ENCODE measurements at places on chromosomes 2 and 18.

- no peak for DNase-seq
Observed at GRCh38 chr2:42118754-42119569, 50.2 kb upstream of the EML4 start.

GRCh38 chr2:185978634-185979407, 240.2 kb downstream of the FSIP2 start:
- DNase-seq, result no peak

DNA sequence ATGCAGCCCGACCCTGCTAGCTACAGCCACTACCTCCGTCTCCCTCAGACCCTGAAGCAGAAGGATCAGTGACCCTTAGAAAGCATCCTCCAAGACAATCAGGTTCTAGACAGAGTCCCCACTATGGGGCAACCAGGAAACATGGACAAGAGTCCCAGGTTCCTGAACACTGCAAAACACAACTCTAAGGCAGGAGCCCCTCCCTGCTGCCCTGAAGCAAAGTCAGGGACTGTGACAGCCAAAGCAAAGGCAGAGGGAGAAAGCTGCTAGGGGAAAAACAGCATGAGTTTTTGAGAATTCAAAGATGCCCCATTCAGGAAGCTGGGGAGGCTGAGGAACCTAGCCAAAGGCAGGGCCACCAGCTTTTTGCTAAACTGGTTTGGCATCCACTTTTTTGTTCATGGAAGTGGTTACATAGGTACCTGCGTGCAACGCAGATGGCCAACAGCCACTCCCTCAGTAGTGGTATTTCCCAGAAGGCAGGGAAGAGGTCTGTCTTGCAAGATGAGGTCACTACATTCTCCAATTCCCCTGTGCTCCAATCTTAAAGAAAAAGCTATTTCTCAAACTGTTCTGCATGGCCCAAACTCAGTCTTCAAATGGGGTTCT, 33.2 kb downstream of the MYO5B start:
- DNase-seq, result no peak

DNA sequence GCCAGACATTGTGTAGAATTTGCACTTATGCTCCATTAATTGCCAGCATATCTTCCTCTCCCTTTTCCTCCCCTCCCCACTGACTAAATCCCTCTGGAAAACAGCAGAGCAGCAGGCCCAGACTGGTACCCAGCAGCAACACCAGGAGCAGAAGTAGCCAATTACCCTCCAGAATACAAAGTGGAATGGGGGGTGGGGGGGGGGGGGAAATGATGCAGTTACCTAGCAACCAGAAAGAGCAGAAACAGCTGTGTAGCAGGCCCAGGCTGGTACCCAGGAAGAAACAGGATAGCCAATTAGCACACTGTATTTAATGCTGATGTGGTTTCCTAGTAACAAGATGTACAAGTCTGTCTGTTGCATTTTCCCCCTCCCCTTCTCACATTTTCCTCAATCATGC, 52.3 kb downstream of the KLF7 start:
- no peak for DNase-seq

DNA sequence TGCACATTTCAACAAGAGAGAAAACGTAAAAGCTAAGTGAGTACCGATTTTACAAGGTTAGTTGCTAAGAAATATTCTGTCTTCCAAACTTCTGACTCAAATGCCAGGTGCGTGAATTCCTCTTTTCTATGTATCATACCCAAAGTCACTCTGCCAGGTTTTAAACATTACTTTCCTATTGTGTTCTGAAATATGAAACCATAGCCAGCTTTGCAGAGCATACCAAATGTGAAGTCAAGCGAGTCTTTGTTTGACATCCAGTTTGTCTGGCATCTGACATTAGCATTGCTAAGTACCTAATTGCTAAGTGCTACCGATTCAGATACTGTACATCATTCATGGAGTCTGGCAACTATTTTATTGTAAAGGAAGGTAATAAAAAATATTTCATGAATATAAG, 321.9 kb upstream of the GALNT5 start:
- no peak for DNase-seq

DNA sequence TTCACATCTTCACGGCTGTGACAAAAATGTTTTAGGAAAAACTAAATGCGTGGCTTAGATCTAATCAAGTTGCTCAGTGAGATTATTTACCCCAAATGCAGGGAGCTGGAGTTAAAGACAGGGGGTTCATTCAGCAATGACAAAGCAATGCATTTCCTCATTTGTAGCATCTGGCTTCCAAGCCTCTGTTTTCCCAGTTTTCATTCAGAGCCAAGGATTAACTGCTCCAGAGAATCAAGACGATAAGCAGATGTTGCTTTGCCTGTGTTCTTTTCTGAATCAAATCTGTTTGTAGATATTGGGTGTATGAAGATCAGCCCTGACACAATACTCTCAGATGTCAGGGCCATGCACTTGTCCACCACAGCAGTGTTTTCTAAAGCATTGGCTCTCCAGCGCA, 147.4 kb upstream of the SIX2 start:
- no peak for DNase-seq

DNA sequence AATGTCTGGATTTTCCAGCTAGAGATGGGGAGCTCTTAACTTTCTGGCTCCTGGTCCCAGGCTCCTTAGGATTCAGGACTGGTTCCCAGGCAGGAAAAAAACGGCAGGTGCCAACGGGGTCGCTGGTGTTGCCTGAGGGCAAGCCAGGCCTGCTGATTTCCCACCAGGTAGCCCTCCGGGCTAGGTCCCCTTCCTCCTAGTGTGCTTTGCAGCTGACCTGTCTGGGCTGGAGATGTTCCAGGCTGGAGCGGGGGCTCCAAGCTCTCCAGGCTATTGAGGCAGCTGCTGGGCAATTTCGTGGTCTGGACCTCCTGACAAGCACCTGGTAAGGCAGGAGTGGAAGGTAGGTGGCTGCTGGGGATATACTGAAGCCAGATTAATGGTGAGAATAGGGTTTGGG, 2.0 kb upstream of the MRPL53 start:
- no peak for DNase-seq

DNA sequence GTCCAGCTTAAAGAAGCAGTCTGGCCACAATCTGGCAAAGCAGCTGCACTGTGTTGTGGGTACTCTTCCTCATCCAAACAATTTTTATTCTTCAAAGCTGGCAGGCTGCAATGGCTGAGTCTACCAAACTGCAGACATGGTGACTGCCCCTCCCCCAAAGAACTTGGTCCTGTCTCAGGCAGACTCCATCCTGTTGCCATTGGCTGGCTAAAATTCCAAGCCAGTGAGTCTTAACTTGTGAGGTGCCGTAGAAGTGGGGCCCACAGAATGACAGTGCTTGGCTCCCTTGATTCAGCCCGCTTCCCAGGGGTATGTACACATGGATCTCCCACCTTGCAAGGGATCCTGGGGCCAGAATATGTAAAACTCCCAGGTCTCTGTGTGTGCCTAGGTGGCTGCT, 14.5 kb upstream of the NXPH2 start:
- no peak for DNase-seq
